ENCODE measurements at places on chromosomes 1 and 21. TPM values are rescaled to one million over a fixed set of nuclear protein-coding genes. Genes with fewer than 3 reads are reported as not detected.

Gene RIIAD1
- total RNA-seq, result 4.4 TPM

DNA sequence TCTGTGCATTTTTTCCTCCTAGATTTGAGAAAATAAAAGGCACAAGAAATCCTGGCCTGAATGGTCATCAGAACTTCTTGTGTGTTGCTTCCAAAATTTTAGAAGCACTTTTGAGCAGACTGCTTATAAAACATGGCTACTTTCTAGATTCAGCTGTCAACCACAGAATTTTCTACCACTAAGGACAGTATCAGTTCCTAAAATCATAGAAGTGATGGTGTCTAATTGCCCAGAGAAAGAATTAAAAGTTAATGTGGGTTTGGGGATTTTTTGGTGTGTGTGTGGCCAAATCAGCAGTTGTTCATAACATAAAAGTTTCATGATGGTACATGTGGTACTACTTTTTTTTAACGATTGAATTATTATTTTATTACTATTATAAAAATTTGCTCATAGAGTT is 171.4 kb upstream of the SNX7 start:
- no peak for DNase-seq

Gene TGFBR3
- 26.2 TPM for total RNA-seq

- no peak for DNase-seq
These were observed 82.0 kb downstream of the TGFBR3 start for GRCh38 chr1:91803847-91804545.

DNA sequence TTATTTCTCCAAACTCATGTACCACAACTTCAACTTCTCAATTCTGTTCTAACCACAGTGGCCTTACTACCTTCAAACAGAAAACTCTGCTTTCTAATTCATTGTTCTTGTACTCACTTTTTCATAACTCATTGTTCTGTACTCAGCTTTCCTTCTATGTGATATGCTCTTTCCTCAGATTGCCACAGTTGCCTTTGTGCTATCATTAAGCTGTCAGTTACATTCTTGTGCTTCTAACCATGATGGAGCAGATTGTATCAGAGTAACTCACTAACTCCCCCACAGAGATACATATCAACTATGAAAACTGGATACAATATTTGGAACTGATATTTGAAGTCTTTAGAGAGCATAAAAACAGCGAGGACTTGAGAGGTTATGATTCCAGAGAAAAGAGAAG is 1213.7 kb downstream of the KCNT2 start:
- no peak for DNase-seq

Gene IL19
- not detected for total RNA-seq

DNA sequence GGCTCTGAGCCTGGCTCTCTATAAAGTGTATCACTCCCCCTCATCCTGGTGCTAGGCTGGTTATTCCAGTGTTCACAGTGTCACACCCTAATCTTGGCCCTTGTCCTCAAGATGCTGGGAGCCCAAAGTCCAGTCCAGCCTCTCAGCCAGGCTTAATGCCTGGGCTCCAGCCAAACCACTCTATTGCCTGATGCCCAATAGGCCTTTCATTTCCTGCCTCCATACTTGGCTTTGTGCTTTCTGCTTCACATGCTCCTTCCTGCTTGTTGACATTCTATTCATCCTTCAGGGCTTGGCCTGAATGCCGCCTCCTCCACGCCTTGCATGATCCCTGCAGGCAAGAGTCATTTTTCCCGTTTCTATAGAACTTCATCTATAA is 1.7 kb downstream of the KLHDC8A start:
- DNase-seq, result no peak

DNA sequence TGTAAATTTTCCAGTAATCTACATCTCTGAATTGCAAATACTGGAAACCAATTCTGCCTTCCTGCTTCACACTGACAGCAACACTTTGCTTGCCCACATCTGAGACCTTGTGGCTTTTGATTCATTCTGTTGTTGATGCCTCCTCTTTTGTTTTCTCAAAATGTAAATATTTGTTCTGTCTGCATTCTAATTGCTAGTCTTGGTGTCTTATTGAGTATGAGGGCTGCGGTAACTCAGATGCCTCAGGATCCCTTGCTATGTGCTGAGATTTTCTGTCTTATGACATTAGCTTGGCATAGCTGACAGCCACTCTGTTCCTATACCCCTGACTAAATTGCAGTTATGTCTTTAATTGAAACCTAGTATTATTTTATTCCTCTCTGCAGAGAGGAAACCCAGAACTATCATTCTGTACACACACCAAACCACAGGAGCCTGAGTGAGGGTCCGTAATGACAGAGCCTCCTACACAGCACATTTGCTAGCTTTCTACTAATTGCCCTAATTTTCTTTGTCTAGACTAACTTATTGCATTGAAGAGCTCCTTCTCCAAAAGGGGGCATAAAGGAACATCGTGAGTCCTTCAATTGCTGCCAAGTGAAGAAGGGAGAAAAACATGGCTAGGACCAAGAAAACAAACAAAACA is 72.1 kb downstream of the GREM2 start:
- no peak for DNase-seq

DNA sequence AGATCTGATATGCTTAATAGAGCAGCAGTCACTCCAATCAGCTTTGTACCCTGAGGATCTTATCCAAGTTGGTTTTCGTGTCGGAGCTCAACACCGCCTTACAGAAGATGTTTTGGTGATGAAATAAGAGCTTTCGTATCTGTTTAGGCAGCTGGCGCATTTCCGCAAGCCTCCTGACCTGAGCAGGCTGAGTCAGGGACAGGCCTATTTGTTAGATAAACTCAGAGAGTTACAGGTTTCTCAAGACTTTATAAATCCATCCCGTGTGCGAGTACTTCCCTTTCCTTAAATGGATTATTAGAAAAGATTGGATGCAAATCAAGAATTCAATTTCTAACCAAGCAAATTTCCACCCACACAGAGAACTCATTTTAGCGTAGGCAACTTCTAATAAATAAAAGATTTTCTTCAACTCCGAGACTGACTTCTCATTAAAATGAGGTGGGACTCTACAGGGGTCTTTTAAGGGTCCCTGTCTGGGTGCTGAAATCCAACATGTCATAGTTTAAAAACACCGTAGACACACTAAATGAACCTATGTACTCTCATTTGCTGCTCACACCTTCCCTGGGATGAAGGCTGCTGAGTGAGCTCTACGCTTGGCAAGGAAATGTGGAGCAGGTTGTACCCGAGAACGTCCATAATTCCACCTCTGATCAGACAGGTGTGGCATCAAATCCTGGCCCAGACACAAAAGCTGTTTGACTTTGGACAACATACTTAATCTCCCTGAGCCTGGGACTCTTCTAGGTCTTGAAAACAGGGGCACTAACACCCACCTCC is 106.9 kb upstream of the F3 start:
- peak; percentile 58 for DNase-seq

Gene GPR25
- not detected for total RNA-seq

DNA sequence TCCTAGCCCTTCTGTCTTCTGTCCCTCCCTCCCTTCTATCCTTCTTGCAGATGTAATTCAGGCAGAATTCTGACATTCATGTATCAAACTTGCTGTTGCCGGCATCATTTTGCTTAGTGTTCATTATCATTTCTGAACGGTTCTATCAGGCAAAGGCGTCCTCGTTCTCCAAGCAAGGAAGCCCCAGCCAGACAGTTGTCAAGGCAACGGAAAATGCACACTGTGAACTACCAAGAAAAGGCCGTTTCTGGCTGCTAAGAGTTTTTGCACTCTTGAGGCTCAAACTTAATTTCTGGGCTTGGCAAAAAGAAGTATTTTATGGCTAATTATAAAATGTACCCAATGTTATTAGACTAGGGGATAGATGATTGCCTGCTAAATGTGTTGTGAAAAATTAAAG is 164.7 kb upstream of the KCNJ15 start:
- no peak for DNase-seq

DNA sequence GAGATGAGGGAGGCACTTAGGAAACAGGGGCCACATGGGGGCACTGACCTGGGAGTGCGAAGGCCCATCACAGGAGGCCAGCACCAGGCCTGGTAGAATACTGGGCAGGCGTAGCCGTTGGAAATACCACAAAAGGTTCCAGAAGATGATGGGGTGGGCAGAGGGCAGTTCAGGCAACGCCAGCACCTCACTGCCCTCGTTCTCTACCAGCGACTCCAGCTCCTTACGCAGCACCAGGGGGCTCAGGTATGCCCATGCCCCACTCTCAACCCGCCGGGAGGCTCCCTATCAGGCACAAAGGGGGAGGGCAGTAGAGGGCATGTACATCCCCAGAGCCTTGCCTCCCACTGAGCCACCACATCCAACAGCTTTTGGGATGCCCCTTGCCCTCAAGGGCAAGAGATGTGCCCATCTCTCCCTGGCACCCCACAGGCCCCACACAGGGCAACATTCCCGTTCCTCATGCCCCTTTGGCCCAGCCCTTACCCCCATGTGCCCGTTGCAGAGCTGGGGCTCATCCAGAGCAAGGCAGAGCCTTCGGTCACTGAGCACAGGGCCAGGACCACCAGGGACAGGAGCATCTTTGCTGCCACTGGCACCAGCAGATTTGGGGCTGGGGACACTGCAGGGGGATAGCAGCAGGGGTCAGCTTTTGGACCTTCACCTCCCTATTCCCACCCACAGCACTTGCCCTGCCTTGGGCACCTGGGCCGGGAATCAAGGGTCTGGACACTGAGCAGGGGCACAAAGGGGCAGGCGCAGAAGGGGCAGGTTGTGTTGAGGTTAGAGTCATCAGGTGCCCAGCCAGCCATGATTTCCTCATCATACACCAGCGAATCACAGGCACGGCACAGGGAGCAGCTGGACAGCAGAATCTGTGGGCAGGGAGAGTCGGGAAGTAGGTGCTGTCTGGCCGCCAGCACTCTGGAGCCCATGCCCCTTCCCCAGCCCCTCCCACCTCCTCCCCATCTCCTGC is 9.7 kb upstream of the GATAD2B start:
- DNase-seq, result no peak

- DNase-seq, result no peak
These were observed 4.6 kb downstream of the RCC1 start for GRCh38 chr1:28510273-28510969.

- DNase-seq, result no peak
These were observed 31.9 kb upstream of the RGS21 start for GRCh38 chr1:192284927-192285326.
